ENCODE measurements at places on chromosomes 16 and 17.

DNA sequence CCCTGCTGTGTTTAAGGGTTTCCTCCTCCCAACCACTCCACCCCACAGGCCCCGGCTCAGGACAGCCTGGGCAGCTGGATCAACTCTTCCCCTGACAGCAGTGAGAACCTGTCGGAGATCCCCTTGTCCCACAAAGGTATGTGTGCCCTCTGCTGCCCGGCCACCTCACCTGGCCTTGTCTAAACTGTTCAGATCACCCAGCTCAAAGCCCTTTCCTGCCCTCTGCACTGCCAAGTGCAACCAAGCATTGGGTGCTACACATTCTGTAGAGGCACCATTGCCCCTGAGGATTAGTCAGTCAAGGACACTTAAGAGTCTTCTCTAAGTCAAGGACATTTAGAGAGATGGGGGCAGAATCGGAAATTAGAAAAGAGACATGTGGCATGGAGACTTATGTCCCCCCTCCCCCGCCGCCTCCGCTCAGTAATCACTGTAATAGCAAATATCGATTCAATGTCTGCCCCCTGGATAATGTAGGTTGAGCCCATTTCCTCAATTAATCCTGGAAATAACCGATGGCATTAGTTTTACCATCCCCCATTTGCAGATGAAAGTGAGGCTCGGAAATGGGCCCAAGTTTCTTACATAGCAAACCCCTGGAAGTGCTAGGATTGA is 8.1 kb downstream of the BTBD17 start:
- DNase-seq = no peak

- DNase-seq = no peak
Measured at GRCh38 chr17:70750983-70751382, 581.7 kb downstream of the KCNJ2 start.

GRCh38 chr17:81561494-81561885 is 9.3 kb upstream of the FAAP100 start:
- DNase-seq = peak; percentile 56

GRCh38 chr16:56226187-56226586 is 34.9 kb downstream of the GNAO1 start:
- peak; percentile 5 for DNase-seq

DNA sequence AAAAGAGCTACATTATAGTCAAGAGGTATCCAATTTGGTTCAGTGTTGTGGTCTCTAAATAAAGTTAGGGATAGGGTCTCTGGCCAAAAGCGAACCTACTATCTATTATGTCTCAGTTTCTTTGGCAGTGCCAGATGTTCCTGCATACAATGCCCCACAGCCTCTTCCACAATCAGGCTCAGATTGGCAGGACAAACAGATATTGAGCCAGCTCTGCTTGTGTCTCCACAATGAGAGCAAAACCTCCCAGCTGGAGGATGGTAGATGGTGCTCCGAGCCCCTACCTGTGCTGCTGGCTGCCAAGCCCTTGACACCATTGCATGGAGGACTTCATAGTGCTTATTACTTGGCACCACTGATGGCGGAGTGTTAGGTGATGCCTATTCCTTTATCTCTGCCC is 19.7 kb downstream of the PHAF1 start:
- DNase-seq = no peak

DNA sequence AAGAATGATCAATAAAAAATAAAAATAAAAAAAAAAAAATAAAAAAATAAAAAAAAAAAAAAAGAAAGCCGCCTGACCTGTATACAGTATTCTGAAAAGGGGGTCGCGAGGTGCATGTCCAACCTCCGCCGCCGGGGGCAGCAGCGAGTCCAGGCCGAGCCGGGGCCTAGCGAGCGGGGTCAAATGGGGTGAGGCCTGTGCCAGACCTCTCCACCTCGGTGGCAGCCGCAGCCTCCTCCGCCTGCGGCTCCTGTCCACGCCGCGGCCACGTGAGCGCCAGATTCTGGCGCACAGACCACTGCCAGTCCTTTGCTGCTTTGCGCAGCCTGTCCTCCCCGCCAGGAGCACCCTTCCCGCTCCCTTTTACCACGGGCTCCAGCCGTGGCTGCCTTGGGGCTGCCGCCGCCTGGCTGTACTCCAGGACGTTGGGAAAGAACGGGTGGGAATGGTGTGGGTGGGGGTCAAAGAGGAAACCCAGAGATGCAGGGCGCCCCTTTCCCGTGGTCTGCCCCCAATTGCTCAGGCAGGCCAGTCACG is 2.4 kb upstream of the BCKDK start:
- peak; percentile 59 for DNase-seq

DNA sequence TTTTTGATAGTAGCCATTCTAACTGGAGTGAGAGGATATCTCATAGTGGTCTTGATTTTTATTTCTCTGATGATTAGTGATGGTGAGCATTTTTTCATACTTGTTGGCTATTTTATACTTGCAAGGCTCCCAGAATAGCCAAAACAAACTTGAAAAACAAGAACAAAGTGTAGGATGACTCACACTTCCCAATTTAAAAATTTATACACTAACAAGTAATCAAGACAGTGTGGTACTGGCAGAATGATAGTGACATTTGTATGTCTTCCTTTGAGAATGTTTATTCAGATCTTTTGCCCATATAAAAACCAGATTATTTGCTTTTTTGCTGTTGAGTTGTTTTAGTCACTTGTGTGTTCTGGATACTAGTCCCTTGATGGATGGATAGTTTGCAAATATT is 17.8 kb downstream of the SPECC1 start:
- DNase-seq = no peak

GRCh38 chr17:15112846-15113617 is 152.1 kb downstream of the PMP22 start:
- DNase-seq = no peak

DNA sequence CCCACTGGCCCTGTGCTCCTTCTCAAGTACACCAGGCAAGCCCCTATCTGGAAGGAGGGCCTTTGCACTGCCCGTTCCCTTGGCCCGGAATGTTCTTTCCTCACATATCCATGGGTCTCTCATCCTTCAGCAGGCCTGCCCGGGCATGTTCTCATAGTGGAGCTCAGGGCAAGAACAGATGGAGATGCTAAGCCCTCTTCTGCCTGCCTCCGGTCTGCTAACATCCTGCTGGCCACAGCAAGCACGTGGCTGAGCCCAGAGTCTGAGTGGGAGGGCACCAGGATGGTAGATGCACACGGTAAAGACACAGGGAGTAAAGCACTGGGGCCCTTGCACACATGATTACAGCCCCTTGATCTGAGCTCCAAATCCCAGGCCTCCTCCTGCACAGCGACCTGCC is 19.8 kb upstream of the ANKRD40CL start:
- no peak for DNase-seq

GRCh38 chr16:85029408-85029784 is 1.8 kb downstream of the KIAA0513 start:
- peak; percentile 37 for DNase-seq

DNA sequence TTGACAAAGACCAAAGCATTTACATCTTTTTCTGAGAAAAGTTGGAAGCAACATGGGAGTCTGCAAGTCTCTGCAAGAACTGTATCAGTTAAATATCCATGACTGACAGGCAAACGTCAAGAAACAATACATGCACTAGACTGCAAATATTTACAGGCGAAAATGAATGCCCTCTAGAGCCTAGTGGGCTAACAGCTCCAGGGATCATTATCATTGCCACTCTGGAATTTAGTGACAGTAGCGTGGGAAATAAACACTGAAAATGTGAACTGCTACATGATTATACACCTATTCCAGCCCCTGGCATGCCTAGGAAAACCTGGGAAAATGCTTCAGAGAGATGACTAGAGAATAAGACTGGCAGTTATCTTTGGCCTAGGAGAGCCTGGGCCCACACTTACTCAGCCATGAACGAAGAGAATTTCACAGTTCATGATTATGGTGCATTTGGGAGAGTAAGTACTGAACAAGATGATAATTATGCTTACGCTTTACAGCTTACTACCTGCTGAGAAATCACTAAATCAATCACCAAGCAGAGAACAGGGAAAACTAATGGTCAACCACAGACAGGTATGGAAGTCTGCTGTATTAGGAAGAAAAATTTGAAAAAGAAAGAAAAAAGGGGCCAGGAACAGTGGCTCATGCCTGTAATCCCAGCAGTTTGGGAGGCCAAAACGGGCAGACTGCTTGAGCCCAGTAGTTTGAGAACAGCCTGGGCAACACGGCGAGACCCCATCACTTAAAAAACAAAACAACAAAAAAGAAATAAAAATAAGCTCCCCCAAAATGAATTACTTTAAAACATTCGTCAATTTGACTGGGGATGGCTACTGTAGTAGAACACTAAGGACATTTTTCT is 66.6 kb upstream of the CLEC18B start:
- no peak for DNase-seq

DNA sequence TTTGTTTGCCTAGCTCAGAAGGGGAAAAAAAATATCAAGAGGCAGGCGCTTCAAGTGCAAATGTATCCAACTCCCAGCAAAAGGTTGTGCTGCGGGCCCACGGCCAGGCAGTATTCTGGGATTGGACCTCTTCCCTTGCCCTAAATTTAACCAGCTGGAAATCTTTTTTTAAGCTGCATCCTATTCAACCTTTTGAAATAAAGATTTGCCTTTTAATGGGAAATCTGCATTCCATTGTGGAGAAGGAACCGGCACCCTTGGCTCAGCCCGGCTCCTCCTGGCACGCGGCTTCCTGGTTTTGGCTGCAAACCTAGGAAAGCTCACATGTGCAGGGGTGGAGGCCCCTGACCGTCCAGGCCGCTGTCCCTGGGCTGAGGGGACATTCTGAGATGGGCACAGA is 38.8 kb upstream of the ENPP7 start:
- DNase-seq = peak; percentile 76

- no peak for DNase-seq
Measured at GRCh38 chr16:15928261-15929104, 20.9 kb upstream of the ABCC1 start.

GRCh38 chr16:67425061-67425460 is 5.9 kb upstream of the HSD11B2 start:
- DNase-seq = no peak

GRCh38 chr16:27025581-27025980 is 41.1 kb upstream of the C16orf82 start:
- no peak for DNase-seq

DNA sequence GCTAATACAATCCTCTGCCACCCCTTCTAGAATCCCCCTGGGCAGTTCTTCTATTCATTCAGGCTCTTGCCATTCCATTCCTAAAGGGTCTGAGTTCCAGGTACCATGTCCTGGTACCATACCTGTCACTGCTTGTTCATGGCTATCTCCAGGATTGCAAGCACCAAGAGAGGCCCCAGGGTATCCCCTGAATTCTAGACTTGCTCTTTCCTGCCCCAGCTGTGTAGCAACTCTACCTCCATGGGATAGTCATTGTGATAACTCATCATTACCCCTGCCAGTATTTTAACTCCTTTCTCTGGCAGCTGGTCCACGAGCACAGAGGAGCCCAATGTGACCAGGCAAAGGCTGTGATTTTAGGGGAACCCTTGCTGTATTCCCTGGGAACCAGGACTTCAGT is 143.7 kb upstream of the CDH5 start:
- no peak for DNase-seq

DNA sequence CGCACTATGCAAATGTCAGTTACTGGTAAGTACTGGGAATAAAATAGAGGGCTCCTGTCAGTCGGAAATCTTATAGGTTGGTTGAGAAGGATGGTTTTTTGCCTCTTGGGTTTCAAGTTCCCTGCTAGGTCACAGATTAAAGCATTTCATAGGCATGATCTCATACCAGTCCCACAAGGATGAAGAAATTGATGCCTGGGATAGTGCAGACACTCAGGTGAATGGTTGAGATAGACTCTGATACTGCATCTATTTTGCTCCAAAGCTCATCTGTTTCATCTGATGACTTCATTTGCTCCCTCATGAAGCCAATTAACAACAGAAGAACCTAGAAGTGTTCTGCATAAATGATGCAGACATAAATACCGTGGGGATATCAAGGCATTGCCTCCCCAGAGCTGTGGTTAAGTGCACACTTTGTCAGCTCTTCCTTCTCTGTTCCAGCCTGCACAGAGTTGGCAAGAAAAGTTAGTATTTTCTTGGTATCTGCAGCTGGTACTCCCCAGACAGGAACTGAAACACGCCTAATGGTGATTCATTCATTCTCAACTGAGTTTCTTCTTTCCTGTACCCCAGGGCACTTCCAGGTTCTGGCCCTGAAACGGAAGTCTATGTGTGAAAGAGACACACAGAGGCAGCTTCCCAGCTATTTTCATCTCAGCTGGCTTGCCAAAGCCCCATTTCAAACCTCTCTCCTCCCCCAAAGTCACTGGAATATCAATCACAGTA is 418.3 kb upstream of the SALL1 start:
- peak; percentile 45 for DNase-seq

- no peak for DNase-seq
Measured at GRCh38 chr16:23384878-23385277, 68.1 kb downstream of the COG7 start.

GRCh38 chr17:6555331-6556120 is 829 bp downstream of the PITPNM3 start:
- peak; percentile 23 for DNase-seq

GRCh38 chr17:56114469-56114868 is 38.8 kb upstream of the ANKFN1 start:
- no peak for DNase-seq
